Bronchus fibroblast of lung (primary cell): ENCODE measurements at places on chromosomes 2 and 18. TPM values are rescaled to one million over a fixed set of nuclear protein-coding genes. Genes with fewer than 3 reads are reported as not detected.

RBKS gene
- 0.89 and 1.2 TPM in 2 replicates for total RNA-seq

POTEI gene
- total RNA-seq, result not detected in 2 replicates

FEV gene
- not detected in 2 replicates for total RNA-seq

AFTPH gene
- total RNA-seq, result 9.4 and 9.8 TPM in 2 replicates

DCDC2C gene
- not detected in 2 replicates for total RNA-seq

GRHL1 gene
- total RNA-seq, result 0.50 and 0.74 TPM in 2 replicates

NMUR1 gene
- total RNA-seq, result not detected in 2 replicates

PDE1A gene
- total RNA-seq, result 1.3 TPM in 1 of 2 replicates, not detected in the other

RNF25 gene
- total RNA-seq, result 21.7 and 32.4 TPM in 2 replicates

KIF3C gene
- 14.1 and 14.3 TPM in 2 replicates for total RNA-seq

DLX1 gene
- total RNA-seq, result not detected in 2 replicates

RAB17 gene
- under 0.01 and 0.67 TPM in 2 replicates for total RNA-seq

PARD3B gene
- 1.2 and 2.5 TPM in 2 replicates for total RNA-seq

CSRNP3 gene
- 1.7 and 2.5 TPM in 2 replicates for total RNA-seq

C2orf81 gene
- 2.4 and 3.7 TPM in 2 replicates for total RNA-seq

DUSP2 gene
- total RNA-seq, result 1.0 and 1.2 TPM in 2 replicates

TANK gene
- 27.6 and 28.5 TPM in 2 replicates for total RNA-seq

KLF11 gene
- 3.5 and 3.7 TPM in 2 replicates for total RNA-seq
